Immature natural killer cell (primary cell): ENCODE measurements at places on chromosomes 3 and 15. TPM values are rescaled to one million over a fixed set of nuclear protein-coding genes. Genes with fewer than 3 reads are reported as not detected.

Gene MBD4
- polyA plus RNA-seq: 26.5 TPM

Gene PLSCR5
- polyA plus RNA-seq: not detected

Gene POTEB2
- not detected for polyA plus RNA-seq

- no peak for DNase-seq
These were observed 260.4 kb upstream of the GPR149 start for GRCh38 chr3:154690413-154690812.

Gene ST8SIA2
- not detected for polyA plus RNA-seq

Gene SLC2A2
- not detected for polyA plus RNA-seq

DNA sequence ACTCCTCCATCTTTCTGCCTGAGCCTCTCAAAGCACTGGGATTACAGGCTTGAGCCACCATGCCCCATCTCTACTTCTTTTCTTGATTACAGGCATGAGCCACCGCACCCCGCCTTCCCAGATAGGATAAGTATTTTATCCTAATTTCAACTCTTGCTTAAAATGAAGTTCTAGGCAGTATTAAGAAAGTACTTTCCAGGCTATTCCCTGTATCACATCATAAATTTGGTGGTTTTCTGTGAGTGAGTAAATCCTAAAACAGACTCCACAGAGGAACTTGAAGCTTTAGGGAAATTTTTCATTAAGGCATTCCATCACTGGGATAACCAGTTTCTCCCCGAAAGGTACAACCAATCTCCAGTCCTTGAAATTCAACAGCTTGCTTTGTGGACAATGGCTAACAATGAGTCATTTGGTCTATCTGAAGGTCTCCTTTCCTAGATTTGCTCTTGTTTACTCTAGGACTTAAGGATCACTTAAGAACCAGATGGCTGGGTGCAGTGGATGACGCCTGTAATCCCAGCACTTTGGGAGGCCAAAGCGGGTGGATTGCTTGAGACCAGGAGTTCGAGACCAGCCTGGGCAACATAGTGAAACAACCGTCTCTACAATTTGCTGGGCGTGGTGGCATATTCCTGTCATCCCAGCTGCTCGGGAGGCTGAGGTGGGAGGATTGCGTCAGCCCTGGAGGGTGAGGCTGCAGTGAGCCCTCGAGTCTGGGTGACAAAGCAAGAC, 49.7 kb upstream of the SKIL start:
- DNase-seq: no peak

Gene ZNF860
- not detected for polyA plus RNA-seq

DNA sequence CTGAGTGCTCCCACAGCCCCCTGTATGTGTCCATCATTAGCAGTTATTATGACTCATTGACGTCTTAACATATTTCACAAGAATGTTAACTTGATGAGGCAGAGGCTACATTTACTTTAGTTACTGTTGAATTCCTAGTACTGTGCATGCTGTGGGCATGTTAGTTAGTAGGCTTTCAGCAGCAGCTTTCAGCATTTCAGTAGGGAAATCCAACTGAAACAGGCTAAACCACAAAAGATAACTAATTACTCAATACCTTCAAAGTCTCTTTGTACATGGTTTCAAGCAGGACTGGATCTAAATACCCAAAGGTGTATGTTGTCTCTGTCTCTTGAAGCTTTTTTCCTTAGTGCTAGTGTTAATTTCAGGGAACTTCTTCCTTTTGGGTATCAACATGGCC, 229.9 kb upstream of the SUCLG2 start:
- DNase-seq: no peak

Gene SKOR1
- polyA plus RNA-seq: not detected

- no peak for DNase-seq
These were observed 240.0 kb upstream of the GBE1 start for GRCh38 chr3:82001276-82001923.

Gene NLGN1
- not detected for polyA plus RNA-seq

Gene LMLN
- polyA plus RNA-seq: 1.8 TPM

Gene FAM227B
- 10.2 TPM for polyA plus RNA-seq

Gene RPP25
- polyA plus RNA-seq: 1.4 TPM

Gene SELENOK
- 188 TPM for polyA plus RNA-seq

DNA sequence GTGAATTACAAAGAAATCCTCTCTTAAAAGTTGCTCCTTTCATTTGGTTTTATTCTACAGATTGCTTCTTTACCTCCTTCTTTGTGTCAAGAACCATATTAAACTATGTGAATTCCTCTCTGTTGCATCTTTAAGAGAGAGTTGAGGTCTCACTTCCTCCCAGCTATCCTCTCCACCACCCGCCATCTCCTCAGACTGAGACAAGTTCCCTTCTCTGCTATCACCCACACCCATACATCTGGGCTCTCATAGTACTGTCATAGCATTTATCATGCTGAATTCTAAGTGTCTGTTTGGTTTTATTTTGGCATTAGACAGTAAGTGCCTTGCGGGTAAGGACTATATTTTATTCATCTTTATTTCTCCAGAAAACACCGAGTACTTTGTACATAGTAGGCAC, 54.2 kb downstream of the B3GALNT1 start:
- no peak for DNase-seq

Gene FRMD5
- 0.08 TPM for polyA plus RNA-seq

- DNase-seq: no peak
These were observed 302.8 kb downstream of the ROBO2 start for GRCh38 chr3:77342688-77343087.
